ENCODE measurements at places on chromosomes 12 and 14.

DNA sequence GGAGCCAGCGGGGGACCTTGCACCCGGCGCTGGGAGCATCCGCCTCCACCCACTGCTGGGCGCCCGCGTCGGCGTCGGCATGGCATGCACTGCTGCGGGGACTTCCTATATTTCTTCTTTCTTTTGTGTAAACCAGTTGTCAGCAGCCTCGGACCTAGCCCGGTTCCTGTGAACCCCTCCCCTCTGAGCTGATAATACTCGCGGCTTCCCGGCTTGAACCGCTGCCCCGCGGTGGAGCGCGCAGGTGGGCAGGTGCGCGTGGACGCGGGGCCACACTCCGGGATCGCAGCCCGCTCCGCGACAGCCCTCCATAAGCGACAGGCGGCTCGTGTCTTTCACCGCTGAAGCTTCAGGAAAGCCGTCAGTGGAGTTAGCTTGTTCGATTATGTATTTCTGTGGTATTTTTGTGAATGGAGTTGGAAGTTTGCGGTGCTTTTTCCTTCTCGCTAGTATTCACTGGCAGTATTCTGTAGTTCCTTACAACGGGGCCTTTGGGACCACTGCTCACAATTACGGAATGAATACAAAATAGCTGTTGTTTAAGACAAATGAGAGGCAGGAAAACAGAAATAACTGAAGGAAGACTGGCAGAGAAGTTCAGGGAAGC, 870 bp downstream of the BMAL2 start:
- no peaks in the 10 kb centered on the region for H3K4me1 ChIP-seq
- H3K27me3 ChIP-seq = no peaks in the 10 kb centered on the region
- no peaks in the 10 kb centered on the region for H3K36me3 ChIP-seq
- DNase-seq = peak; percentile 67

DNA sequence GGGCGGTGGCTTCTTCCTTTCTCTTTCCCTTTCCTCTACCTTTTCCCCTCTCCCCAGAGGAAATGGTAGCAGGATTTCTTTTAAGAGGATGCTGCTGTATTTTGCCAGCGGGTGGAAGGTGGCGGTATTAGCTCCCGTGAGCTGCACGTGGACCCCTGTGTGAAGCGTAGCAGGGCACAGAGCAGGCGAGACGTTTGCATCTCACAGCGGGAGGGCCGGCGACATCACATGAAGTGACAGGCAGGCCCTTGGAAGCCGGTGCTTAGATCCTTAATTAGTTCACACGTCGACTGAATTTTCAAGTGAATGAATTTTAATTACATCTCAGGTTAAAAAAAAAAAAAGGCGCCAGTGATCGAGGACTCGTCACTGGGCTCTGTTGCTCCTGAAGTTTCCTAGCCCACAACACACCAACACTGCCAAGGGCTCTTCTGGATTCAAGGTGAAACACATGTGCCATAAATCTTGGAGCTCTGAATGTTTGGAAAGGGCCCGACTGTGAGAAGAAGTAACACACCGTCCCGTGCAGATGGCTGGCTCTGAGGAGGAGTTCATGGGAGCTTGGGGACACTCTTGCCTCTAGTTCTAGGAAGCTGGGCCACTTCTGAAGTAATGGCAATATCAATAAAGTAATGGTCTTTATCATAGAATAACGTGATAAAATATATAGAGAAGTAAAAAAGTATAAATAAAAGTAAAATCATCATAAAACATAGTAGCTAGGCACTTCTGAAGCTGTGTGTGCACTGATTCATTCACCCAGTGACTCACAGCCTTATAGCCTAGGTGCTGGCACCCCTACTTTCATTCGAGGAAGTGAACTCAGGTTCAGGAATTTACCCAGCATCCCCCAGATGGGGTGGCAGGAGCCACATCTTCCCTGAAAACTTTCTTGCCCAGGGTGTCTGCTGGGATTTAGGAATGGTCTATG, 75.3 kb downstream of the AACS start:
- no peaks in the 10 kb centered on the region for H3K4me1 ChIP-seq
- no peak overlapping the region for H3K27ac ChIP-seq
- DNase-seq = no peak

GRCh38 chr14:31405106-31405505, 15.2 kb downstream of the HEATR5A start:
- no peaks in the 10 kb centered on the region for H3K4me1 ChIP-seq
- DNase-seq = no peak
- H3K36me3 ChIP-seq = peaks cover 23% of the 10 kb centered on the region
- no peaks in the 10 kb centered on the region for H3K27me3 ChIP-seq
- no peak overlapping the region for H3K4me3 ChIP-seq

DNA sequence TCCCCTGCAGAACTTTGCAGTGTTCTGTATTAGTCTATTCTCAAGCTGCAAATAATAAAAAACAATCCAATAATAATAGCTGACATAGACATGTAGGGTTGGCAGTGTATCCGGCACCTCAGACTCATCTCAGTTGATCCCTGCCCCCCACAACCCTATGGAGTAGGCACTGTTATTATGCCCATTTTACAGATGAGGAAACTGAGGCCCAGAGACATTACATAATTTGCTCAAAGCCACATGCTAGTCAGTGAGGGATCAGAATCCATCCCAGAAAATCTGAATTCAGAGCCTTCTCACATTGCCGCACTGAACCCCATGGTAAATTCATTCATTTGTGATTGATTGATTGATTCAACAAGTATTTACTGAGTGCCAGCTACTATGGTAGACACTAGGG, 226.6 kb upstream of the PWP1 start:
- H3K27me3 ChIP-seq = no peaks in the 10 kb centered on the region
- no peak overlapping the region for H3K4me3 ChIP-seq
- H3K36me3 ChIP-seq = no peaks in the 10 kb centered on the region
- peaks cover 4% of the 10 kb centered on the region for H3K4me1 ChIP-seq

- no peak overlapping the region for H3K4me3 ChIP-seq
- no peaks in the 10 kb centered on the region for H3K27me3 ChIP-seq
- no peaks in the 10 kb centered on the region for H3K36me3 ChIP-seq
- H3K4me1 ChIP-seq = no peaks in the 10 kb centered on the region
Measured at GRCh38 chr14:23128969-23129758, 10.1 kb upstream of the CEBPE start.

DNA sequence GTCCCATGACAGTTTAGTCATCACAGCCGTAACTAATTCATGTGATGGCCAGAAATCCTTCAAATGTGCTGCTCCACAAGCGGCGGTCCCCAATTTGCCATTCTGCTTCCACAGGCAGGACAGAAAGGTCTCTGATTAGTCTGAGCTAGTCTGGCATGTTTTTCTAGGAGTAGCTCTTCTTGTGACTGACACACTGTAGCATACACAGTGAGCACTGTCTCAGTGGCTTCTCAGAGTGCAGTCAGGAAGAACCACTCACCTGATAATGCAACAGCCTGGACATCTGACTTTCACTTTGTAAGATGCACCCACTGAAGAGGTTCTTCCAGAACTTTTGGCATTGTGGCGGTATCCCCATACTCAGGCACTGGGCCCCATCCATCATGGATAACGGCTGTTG, 1266.2 kb downstream of the TMEM121 start:
- H3K4me3 ChIP-seq = no peak overlapping the region
- H3K36me3 ChIP-seq = no peaks in the 10 kb centered on the region
- no peak overlapping the region for H3K27ac ChIP-seq
- H3K4me1 ChIP-seq = no peaks in the 10 kb centered on the region

DNA sequence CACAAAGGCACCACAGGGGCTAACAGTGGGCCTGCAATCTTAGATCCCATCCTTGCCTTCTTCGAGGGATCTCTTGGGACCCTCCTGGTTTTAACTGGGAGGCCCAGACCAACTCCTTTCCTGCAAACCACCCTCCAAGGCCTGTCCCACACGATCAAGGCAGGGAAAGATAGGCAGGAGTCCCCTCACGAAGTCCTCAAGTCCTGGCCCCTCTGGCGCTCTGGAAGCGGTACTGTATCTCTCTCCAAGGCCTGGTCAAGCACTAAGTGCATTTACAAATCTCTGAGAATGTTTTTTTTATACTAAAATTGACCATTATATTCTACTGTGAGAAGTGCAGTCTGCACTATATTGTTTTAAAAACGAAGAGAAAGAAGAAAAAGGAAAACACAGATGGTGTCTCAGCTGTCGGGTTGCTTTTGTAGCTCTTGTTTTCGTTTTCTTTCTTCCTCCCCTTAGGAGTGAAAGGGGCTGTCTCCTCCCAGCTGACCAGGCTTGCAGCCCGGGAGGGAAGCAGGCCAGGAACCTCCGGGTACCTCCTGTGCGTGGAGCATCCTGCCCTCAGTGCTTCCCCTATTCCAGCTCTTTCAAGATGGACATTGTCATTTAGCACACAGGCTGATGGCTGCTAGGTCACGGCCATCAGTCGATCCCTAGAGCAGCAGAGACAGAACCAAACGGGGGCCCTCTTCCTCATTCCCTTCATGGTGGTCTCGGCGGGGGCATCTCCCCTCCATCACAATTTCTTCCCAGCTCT, 56.7 kb downstream of the FAM222A start:
- H3K36me3 ChIP-seq = no peaks in the 10 kb centered on the region
- no peaks in the 10 kb centered on the region for H3K27me3 ChIP-seq
- no peak overlapping the region for H3K4me3 ChIP-seq
- H3K27ac ChIP-seq = no peak overlapping the region
- peaks cover 18% of the 10 kb centered on the region for H3K4me1 ChIP-seq

- no peak for DNase-seq
- H3K27ac ChIP-seq = no peak overlapping the region
- H3K4me3 ChIP-seq = no peak overlapping the region
- no peaks in the 10 kb centered on the region for H3K36me3 ChIP-seq
Measured at GRCh38 chr12:78324234-78324633, 493.5 kb downstream of the NAV3 start.

- H3K36me3 ChIP-seq = no peaks in the 10 kb centered on the region
- H3K4me3 ChIP-seq = no peak overlapping the region
- DNase-seq = peak; percentile 56
- peak overlapping the region; percentile 72 for H3K27ac ChIP-seq
- H3K4me1 ChIP-seq = peaks cover 19% of the 10 kb centered on the region
- no peaks in the 10 kb centered on the region for H3K27me3 ChIP-seq
Measured at GRCh38 chr14:100533656-100534485, 53.3 kb downstream of the BEGAIN start.

DNA sequence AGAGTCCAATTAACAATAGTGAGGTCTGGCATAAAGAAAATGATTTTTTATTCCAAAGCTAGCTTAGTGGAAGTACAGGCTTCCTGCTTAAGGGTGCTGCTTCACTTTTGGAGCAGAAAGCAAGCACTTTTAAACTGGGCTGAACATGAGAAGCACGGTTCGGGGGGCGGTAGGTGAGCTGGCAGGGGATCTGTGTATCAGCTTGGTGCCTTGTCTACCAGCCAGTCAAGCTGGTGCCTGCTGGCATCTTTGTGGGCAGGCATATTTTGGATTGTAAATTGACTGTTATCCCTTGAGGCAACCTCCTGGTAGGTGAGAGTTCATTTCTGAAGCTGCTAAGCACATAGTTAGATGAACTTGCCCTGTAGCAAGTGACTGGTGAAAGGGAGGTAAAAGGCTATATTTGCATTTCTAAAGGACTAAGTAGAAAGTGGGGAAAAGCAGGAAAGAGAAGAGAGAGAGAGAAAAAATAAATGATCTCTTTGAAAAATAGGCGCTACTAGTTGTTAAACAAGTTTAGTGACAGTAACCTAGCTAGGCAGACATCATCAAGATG, 121.1 kb upstream of the SYT10 start:
- H3K27me3 ChIP-seq = no peaks in the 10 kb centered on the region
- no peaks in the 10 kb centered on the region for H3K36me3 ChIP-seq
- H3K4me3 ChIP-seq = no peak overlapping the region
- H3K27ac ChIP-seq = no peak overlapping the region
- DNase-seq = no peak

DNA sequence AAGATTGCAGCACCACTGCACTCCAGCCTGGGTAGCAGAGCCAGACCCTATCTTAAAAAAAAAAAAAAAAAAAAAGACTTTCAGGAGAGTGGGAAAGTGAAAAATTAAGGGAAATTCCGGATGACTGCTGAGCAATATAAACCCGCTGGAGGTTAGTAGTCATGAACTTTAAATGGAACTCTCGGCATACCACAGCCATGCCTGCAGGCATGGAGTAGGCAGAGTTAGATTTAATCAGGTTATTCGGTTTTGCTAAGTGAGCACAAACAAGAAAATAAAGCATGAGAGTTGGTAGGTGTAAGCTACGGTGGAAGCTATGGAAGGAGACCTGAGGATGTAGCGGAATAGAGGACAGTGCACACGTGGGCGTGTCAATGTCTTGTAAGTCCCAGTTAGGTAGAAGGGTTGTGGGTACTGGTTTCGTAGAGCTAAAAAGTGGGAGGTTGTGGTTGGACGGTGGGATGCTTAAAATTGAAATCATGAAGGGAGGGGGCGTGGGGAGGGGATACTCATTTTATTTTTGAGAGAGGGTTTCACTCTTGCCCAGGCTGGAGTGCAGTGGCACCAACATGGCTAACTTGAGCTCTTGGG, 11.8 kb upstream of the TUBA1C start:
- H3K36me3 ChIP-seq = no peaks in the 10 kb centered on the region
- H3K27me3 ChIP-seq = no peaks in the 10 kb centered on the region
- no peak overlapping the region for H3K4me3 ChIP-seq
- H3K4me1 ChIP-seq = no peaks in the 10 kb centered on the region
- no peak for DNase-seq
- no peak overlapping the region for H3K27ac ChIP-seq

GRCh38 chr12:118237908-118238307, 102.0 kb downstream of the PEBP1 start:
- H3K36me3 ChIP-seq = peaks cover 9% of the 10 kb centered on the region
- no peaks in the 10 kb centered on the region for H3K27me3 ChIP-seq
- no peak overlapping the region for H3K27ac ChIP-seq
- no peaks in the 10 kb centered on the region for H3K4me1 ChIP-seq
- H3K4me3 ChIP-seq = no peak overlapping the region

DNA sequence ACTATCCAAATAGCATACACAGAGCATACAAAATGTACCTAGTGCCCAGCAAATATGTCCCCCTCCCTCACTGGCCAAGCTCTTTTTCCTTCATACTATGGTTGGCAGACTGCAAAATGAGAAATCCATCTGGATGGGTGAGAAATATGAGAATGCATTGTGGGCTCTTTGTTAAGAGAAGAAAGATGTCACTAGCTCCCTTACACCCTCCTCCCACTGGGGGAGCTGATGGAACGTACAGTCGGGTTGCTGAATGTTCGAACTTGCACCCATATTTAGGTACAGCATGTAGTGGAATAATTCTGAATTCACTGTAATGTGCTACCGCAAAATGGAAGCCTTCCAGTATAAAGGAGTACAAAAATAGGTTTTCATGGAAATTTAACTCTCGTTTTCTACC, 377.4 kb downstream of the GRIN2B start:
- H3K4me3 ChIP-seq = no peak overlapping the region
- H3K4me1 ChIP-seq = no peaks in the 10 kb centered on the region
- no peak for DNase-seq
- H3K36me3 ChIP-seq = no peaks in the 10 kb centered on the region
- no peaks in the 10 kb centered on the region for H3K27me3 ChIP-seq
- no peak overlapping the region for H3K27ac ChIP-seq

GRCh38 chr14:99286761-99287160, 14.8 kb upstream of the BCL11B start:
- H3K36me3 ChIP-seq = no peaks in the 10 kb centered on the region
- no peak for DNase-seq
- H3K27me3 ChIP-seq = no peaks in the 10 kb centered on the region
- no peaks in the 10 kb centered on the region for H3K4me1 ChIP-seq
- no peak overlapping the region for H3K27ac ChIP-seq

Measured in sigmoid colon (tissue), 7 donors.